ENCODE measurements at places on chromosomes 5 and 9. TPM values are rescaled to one million over a fixed set of nuclear protein-coding genes. Genes with fewer than 3 reads are reported as not detected.

The PCDH12 gene
- 1.2 TPM for total RNA-seq

The AQP3 gene
- total RNA-seq = 60.0 TPM

The PCDHGA11 gene
- total RNA-seq = 0.45 TPM

The EPB41L4A gene
- total RNA-seq = 14.3 TPM

The CBY3 gene
- total RNA-seq = not detected

GRCh38 chr9:133868203-133868602 is 123.9 kb downstream of the VAV2 start:
- no peaks in the 10 kb centered on the region for H3K27me3 ChIP-seq
- H3K4me1 ChIP-seq = peaks cover 15% of the 10 kb centered on the region
- DNase-seq = no peak
- H3K27ac ChIP-seq = no peak overlapping the region
- no peak overlapping the region for H3K4me3 ChIP-seq

GRCh38 chr9:128250839-128251731 is 24.7 kb downstream of the GOLGA2 start:
- no peak for DNase-seq
- peak overlapping the region; percentile 40 for H3K4me3 ChIP-seq
- peaks cover 12% of the 10 kb centered on the region for H3K4me1 ChIP-seq
- no peaks in the 10 kb centered on the region for H3K27me3 ChIP-seq

DNA sequence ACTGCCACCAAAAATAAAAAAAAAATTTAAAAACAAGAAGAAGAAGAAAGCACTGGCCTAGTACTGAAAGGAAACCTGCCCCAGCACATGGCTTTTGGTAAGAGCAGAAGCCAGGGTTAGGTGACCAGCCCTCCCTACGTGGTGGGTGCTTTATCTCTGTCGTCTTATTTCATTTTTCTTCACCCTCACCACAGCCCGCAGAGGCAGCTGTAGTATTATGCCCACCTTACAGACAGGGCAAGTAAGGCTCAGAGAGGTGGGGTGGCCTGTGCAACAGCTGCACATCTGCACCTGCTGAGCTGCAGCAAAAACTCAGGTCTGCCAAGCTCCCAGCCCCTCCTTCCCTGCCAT is 140.8 kb upstream of the LMX1B start:
- H3K4me1 ChIP-seq = no peaks in the 10 kb centered on the region
- no peaks in the 10 kb centered on the region for H3K27me3 ChIP-seq
- peaks cover 16% of the 10 kb centered on the region for H3K36me3 ChIP-seq
- H3K4me3 ChIP-seq = no peak overlapping the region

- no peak for DNase-seq
- no peaks in the 10 kb centered on the region for H3K4me1 ChIP-seq
- no peak overlapping the region for H3K27ac ChIP-seq
- no peaks in the 10 kb centered on the region for H3K36me3 ChIP-seq
Observed at GRCh38 chr9:38347271-38347671, 45.2 kb upstream of the ALDH1B1 start.

GRCh38 chr9:101481261-101481660 is 45.7 kb upstream of the ALDOB start:
- H3K36me3 ChIP-seq = peaks cover 8% of the 10 kb centered on the region
- no peak overlapping the region for H3K4me3 ChIP-seq
- H3K27me3 ChIP-seq = peaks cover 5% of the 10 kb centered on the region
- H3K4me1 ChIP-seq = peaks cover 35% of the 10 kb centered on the region
- no peak for DNase-seq
- peak overlapping the region; percentile 80 for H3K27ac ChIP-seq

DNA sequence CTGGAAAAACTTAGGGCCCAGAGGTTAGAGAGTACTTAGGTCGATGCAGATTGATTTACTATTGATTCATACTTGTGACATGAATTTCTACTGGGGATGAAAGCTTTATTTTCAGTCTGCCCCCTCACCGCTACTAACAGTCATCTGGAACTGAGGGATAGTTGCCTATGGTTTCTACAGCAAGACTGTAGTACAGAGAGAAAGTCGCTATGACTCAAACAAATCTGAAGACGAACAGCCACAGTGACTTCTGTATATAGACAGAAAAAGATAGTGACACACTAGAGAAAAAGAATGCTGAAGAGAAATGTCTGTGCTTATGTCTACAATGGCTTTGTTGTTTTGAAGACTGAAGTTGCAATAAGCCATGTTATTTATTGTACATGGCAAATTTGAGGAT is 17.3 kb downstream of the OR13D1 start:
- no peak overlapping the region for H3K4me3 ChIP-seq
- H3K27me3 ChIP-seq = no peaks in the 10 kb centered on the region
- H3K27ac ChIP-seq = no peak overlapping the region
- no peaks in the 10 kb centered on the region for H3K36me3 ChIP-seq
- H3K4me1 ChIP-seq = no peaks in the 10 kb centered on the region
- DNase-seq = no peak

DNA sequence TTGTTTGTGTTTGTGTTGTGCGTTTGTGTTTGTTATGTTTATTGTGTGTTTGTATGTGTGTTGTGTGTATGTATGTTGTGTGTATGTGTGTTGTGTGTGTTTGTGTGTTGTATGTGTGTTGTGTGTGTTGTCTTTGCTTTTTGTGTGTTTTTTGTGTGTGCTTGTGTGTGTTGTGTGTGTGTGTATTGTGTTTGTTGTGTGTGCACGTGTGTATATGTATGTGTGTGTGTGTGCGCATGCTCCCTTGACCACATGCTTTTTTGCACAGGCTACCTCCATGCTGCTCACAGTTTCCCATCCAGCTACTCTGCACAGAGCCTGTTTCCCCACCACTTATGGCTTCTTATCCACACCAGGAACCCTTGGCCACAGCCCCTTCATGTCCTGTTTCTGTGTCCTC is 720.0 kb upstream of the ADAMTS16 start:
- DNase-seq = no peak
- H3K36me3 ChIP-seq = no peaks in the 10 kb centered on the region
- H3K4me1 ChIP-seq = no peaks in the 10 kb centered on the region
- no peak overlapping the region for H3K4me3 ChIP-seq

- H3K27me3 ChIP-seq = no peaks in the 10 kb centered on the region
- H3K36me3 ChIP-seq = peaks cover 30% of the 10 kb centered on the region
- H3K27ac ChIP-seq = peak overlapping the region; percentile 8
Observed at GRCh38 chr5:1521671-1522600, 1.8 kb downstream of the LPCAT1 start.

DNA sequence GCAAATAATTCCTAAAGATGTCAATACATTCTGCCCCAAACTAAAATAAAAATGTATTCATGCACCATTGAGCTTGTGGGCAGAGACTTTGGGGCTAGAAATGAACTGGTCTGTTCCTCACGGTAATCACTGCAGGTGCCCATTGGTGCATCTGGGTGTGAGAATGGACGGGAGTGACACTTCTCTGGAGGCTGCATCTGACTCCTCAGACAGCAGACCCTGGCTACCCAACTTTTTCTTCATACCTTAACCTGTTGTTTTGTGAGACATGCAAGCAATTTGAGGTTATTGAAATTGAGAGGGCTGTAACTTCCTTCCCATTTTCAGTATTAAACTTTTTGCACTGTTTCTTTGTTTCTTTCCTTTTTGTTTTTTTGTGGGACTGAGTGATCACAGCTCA is 333.4 kb downstream of the ICE1 start:
- no peaks in the 10 kb centered on the region for H3K36me3 ChIP-seq
- no peak overlapping the region for H3K4me3 ChIP-seq
- H3K4me1 ChIP-seq = no peaks in the 10 kb centered on the region

DNA sequence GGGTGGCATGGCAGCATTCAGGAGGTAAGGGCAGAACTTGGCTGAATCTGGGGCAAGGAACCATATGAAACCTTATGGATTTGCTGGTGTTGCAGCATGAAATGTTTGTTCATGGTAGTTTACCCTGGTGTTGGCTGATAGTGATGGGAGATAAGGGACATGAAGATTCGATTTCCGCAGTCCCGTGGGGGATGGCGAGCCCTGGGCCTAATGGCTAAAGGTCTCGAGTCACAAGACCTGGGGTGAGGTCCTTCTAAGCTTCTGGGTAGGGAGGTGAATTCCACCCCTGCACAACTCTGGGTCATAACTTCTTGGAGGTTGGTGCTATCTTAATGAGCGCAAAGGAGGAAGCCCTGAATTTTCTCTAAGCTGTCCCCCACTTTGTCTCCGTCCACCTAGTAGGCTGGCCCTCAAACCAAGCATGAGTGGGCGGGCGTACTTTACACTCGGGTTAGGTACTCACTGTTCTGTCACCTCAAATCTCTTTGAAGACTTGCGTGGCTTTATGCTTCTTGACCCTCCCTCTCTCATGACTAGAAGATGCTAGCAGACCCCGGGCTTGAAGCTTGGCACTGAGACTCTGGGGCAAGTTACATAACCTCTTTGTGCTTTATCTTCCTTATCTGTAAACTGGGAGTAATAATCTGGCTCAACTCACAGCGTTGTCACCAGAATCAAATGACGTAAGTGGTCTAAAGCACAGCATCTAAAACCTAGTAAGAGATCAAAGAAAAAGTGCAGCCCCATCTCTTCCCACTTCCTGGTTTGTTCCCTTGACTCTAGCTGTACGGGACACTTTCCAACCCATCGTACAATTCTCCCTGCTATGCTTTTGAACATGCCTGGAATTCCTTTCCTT is 72.5 kb downstream of the BASP1 start:
- no peak overlapping the region for H3K27ac ChIP-seq
- H3K4me1 ChIP-seq = no peaks in the 10 kb centered on the region
- no peak overlapping the region for H3K4me3 ChIP-seq
- H3K27me3 ChIP-seq = no peaks in the 10 kb centered on the region
- H3K36me3 ChIP-seq = no peaks in the 10 kb centered on the region

DNA sequence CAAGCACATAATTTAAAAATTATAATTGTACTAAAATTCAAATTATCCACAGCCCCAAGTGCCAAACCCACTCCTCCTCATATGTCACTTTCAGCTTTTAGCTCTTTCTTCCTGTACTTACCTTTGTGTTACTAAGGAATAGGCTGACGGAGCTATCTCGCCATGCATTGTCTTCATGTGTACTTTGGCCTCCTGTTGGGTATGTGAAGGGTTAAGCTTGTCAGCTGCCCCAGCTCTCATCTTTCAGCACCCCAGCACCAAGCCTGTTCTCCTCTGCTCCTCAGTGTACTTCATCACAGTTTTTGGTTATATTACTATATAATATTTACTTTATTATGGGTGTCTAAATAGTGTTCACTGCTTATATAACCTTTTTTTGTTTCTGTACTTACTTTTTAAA is 46.2 kb downstream of the OSTF1 start:
- H3K4me1 ChIP-seq = no peaks in the 10 kb centered on the region
- no peak overlapping the region for H3K27ac ChIP-seq
- peaks cover 92% of the 10 kb centered on the region for H3K36me3 ChIP-seq
- no peak overlapping the region for H3K4me3 ChIP-seq
- DNase-seq = no peak

DNA sequence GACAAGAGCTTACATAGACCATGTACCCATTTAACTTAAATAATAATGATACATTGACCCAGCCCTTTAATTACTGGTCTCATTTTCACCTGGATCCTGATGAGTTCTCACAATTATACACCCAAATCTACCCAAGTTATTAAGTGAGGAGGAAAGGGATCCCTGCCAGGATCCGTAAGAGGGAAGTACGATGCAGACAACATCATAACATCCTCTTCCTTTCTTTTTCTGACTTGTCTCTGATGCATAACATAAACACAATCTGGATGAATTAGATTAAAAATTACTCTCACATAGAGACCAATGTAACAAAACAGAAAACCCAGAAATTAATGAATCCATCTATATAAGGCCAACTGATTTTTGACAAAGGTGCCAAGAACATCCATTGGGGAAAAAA is 17.0 kb downstream of the MARCHF3 start:
- no peak overlapping the region for H3K4me3 ChIP-seq
- H3K27ac ChIP-seq = no peak overlapping the region
- no peaks in the 10 kb centered on the region for H3K27me3 ChIP-seq
- no peak for DNase-seq
- H3K4me1 ChIP-seq = no peaks in the 10 kb centered on the region

DNA sequence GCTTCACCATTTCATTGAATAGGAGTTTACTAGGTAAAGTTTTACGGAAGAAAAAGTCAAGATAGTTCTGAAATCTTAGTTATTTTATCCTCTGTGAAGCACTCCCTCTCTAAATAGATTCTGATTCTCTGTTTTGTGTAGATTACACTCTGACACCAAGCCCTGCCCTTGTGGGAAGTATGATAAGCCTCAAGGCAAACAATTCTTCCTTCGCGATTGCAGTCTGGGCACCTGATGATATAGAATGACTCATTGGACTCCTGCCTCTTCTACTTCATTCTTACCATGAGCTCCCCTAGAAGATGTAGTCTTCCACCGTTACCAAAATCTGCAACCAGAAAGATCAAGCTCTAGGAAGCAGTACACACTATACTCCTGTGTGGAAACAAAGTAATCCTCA is 626.9 kb upstream of the PTGER4 start:
- no peak for DNase-seq
- H3K27me3 ChIP-seq = no peaks in the 10 kb centered on the region
- H3K36me3 ChIP-seq = no peaks in the 10 kb centered on the region
- no peak overlapping the region for H3K27ac ChIP-seq
- no peaks in the 10 kb centered on the region for H3K4me1 ChIP-seq
- H3K4me3 ChIP-seq = no peak overlapping the region

DNA sequence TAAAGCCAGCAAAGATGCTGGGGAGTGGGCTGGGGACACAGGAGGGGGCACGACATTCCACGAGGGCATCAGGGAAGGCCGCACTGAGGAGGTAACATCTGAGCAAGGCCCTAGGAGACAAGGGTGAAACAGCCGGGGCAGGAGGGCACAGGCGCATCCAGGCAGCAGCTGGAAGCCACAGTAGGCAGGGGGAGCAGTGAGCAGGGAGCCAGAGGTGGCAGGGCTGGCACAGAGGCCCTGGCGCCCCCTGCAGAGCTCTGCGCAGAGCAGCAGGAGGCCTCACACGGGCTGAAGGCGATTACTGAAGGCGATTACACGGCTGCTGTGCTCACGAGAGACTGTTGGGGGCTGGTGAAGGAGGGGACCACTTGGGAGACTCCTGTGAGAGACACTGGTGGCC is 15.4 kb downstream of the LMAN2 start:
- no peak overlapping the region for H3K27ac ChIP-seq
- no peaks in the 10 kb centered on the region for H3K27me3 ChIP-seq
- no peak overlapping the region for H3K4me3 ChIP-seq
- H3K4me1 ChIP-seq = no peaks in the 10 kb centered on the region
- DNase-seq = no peak
- peaks cover 99% of the 10 kb centered on the region for H3K36me3 ChIP-seq
